Nucleus accumbens (tissue), 56 donors: ENCODE measurements at places on chromosomes 13 and 19.

DNA sequence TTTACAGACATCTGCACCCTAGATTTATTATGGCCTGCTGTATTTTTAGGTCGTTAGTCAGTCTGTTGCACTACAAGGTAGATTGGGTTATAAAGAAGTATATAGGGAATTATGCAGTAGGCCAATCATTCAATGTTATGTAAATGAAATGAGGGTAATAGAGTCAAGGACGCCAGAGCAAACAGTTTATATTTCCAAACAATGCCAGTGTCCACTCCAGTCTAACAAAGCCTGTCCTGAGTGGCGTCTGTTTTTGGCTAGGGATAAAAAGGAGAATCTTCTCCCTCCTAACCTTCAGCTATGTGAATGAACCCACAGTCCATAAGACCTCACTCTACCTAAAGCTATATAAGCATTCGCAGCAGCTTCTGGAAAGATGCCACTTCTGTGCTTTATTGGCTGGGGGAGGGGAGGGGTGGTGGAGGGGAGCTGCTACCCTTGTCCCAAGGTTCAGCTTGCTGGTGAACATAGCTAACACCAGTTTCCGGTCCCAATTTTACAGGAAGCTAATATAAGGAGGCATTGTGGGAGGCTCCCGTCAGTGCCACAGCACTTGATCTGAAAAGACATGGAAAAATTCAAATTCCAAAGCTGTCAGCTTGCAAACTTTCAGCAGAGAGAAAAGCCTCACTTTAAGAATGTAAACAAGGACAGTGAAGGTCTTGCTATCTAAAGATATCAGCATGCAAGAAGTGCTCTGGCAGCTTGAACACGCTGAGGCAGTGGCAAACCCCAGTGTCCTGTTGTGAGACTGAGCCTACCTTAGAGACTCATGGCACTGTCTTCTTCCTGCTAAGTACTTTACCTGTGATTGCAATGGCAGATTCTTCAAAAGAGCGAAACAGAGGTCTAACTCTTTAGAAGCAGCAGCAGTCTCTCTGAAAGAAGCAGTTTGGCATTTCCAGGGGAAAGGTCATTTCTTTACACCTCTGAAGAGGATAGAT, 369.9 kb downstream of the PCDH9 start:
- no peak for DNase-seq

DNA sequence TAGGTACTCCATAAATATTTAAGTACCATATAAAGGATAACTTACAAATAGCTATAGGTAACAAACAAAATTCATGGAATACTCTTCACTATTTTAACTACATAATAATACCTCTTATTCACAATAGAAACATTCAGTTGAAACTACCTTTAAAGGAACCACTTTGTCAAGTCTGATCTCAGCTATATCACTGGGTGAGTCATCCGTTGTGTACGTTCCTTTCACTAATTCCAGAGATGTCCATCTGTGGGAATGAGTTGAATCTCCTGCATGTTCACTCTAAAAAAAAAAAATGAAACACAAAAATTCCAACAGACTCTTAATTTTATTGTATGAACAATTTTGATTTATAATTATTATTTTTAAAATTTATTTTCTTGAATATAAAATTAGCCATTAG, 149.4 kb upstream of the FBXL3 start:
- no peak for DNase-seq

GRCh38 chr13:94711561-94712286, 621 bp downstream of the SOX21 start:
- no peak for DNase-seq

- DNase-seq, result no peak
Observed at GRCh38 chr13:29991343-29991742, 140.9 kb upstream of the UBL3 start.

DNA sequence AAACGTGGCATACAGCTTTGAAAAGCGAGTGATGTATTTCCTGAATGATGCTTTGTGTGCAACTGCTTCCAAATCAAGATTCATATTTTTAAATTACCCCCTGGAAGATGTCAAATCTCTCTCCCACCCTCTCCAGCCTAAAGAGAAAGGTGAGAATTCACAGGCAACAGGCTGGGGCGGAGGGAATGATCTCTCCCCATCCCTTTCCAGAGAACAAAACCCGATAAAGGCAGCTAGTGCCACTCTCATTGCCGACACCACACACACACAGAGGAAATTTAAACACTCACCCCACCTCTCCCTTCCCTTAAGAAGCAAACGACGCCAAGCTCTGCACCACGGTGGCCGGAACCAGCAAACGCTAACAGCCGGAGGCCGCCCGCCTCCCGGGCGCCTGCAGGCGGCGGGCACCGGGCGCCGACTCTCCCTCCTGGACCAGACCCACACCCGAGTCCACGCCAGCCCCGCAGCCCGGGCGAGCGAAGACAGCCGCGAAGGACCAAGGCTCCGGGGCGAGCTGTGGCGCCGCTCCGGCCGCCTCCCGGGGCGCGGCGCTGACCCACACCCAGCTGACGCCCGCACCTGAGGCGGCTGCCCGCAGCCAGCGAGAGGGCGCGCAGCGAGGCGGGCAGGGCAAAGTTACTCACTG, 477 bp downstream of the LNX2 start:
- no peak for DNase-seq

DNA sequence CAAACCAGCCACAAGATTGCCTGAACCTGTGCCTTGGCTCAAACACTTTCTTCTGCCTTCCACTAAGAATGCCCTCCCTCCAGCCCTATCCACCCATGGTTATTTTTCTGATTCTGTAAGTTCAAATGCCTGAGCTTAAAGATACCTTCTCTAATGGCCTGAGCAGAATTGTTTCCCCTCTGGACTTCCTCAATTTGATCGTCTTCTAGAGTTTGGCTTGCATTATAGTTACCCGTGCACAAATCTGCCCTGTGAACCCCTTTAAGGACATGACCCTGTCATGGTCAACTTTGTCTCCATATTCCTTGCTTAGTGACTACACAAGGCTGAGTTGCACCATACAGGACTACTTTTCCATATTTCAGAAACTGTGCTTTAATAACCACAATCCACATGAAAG, 481.0 kb downstream of the FOXO1 start:
- DNase-seq, result no peak

DNA sequence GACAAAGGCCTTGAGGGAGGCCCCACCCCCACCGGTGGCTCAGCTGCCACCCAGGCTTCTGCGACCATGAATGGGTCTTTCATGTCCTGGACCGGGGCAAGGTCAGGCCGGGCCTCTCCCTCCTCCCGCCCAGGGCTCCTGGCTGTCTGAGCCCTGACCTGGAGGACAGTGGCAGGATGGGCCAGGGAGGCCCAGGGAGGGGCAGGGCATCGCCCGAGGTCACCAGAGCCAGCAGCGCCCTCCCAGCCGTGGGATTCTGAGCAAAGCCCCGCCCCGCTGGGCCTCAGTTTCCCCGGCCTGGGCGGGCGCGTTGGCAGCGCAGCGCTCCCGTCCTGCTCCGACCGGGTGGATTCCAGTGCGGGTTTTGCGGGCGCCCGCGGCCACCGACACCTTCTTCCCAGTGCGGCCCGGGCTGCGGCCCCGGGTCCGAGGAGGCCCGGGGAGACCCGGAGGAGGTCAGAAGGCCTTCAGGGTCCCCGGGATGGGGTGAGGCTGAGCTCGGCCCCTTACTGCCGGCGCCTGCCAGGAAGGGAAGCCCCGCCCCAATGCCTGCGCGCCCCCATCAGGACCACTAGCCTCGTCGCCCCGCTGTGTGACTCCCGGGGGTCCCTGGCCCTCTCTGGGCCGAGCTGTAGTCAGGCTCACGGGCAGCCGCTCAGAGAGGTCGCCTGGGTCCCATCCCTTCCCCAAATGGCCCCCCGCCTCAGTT, 24.6 kb upstream of the SEMA6B start:
- no peak for DNase-seq
